Cortex of kidney (tissue), 1 donor: ENCODE measurements at places on chromosomes 2 and 18.

DNA sequence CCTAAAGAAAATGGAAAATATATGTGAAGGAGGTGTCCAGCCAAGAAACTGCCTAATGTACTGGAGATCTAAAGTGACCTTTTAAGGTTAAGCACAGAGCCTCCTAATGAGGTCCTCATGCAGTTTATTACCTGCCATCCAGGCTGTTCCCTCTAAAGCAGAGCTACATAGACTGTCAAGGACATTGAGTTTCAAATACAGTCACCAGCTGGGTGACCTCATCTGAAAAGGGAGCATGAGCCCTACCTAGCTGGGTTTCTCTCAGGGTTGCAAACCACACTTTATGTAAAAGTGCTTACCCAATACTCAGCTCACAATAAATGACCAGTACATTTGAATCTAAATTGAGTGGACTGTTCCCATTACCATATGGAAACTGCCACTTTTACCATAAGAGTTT, 65.4 kb upstream of the CTNNA2 start:
- no peak for DNase-seq

DNA sequence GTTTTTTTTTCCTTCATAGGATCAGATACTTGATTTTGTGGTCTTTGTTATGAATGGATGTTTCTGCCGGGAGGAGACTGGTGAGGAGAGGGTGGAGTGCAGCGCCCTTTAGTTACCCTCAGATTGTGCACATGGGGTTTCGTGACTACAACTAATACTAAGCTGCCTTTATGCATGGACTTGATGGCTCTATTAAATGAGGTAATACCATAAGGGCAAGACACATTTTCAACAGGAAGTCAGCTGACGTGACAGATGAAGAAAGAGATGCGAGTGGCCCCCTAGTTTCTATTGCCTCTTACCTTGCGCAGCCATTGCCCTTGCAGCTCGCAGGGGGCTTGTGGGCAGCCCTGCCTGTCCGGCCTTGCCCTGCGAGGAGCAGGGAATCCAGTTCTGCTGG, 24.4 kb downstream of the ZNF407 start:
- no peak for DNase-seq

DNA sequence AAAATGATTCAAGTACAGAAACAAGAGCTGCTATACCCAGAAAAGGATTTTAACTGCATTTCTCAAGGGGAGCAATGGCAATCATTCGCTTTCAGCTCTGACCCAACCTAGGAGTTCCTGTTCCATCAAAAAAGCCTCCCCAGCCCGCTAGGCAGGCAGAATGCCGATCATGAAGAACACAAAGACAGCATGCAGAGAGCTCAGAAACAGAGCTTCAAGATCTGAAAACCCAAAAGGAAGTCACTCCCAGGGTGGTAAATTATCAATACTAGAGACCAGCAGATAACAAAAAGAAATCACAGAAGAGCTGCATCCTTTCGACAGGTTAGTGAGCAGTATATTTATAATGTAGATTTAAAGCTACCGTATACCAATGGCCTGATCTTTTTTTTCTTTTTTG, 84.8 kb upstream of the CRIM1 start:
- DNase-seq, result no peak

- DNase-seq, result no peak
These were observed 116.7 kb downstream of the CTIF start for GRCh38 chr18:48655508-48655907.

DNA sequence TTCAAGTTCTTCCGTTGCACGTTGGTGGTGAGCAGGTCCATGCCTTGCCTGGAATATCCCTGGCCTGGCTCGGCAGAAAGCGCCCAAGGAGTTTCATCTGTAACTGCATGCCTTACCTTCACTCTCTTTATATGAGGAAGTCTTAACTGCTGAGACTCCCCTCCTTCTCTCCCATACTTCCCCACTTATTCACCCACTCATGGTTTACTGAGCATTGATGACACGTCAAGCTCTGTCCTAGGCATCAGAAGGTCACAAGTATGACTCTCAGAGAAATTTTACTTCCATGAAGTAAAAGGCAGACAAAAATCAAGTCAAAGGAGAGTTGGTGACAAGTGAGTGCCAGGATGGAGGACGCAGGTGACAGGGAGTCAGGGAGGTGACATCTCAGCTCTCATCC, 68.2 kb downstream of the TBC1D8 start:
- no peak for DNase-seq

DNA sequence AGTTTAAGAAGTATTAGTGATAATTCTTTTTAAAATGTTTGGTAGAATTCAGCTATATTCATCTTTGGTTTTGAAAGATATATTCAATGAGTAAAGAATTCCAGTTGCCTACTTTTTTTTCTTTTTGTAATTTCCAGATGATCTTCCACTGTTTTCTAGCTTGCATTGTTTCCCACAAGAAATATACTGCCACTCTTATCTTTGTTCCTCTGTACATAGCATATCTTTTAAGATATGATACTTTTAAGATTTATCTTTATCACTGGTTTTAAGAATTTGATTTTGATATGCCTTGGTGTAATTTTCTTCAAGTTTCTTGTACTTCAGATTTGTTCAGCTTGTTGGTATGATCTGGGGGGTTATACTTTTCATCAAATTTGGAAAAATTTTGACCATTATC, 374.4 kb downstream of the PLCL1 start:
- no peak for DNase-seq

- no peak for DNase-seq
These were observed 151.0 kb upstream of the GATA6 start for GRCh38 chr18:22018366-22018765.

DNA sequence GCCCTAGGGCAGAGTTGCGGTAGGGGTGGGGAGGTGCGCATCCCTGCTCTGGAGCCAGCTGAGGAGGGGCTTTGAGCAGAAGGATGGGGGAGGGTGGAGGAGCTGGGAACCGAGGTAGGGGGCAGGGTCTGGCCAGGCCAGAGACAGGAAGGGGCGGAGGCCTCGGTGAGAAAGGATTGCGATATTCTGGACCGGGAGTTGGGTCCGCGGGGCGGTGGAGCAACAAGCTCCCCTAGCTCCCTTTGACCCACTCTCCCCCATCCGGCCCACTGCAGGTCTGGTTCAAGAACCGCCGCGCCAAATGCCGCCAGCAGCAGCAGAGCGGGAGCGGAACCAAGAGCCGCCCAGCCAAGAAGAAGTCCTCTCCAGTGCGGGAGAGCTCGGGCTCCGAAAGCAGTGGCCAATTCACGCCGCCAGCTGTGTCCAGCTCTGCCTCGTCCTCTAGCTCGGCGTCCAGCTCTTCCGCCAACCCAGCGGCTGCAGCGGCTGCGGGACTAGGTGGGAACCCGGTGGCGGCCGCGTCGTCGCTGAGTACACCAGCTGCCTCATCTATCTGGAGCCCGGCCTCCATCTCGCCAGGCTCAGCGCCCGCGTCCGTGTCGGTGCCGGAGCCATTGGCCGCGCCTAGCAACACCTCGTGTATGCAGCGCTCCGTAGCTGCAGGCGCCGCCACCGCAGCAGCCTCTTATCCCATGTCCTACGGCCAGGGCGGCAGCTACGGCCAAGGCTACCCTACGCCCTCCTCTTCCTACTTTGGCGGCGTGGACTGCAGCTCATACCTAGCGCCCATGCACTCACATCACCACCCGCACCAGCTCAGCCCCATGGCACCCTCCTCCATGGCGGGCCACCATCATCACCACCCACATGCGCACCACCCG, 4.8 kb downstream of the OTX1 start:
- DNase-seq, result no peak

GRCh38 chr2:134425724-134426496, 172.0 kb downstream of the MGAT5 start:
- DNase-seq, result no peak

GRCh38 chr2:160324161-160324800, 124.2 kb upstream of the ITGB6 start:
- no peak for DNase-seq

DNA sequence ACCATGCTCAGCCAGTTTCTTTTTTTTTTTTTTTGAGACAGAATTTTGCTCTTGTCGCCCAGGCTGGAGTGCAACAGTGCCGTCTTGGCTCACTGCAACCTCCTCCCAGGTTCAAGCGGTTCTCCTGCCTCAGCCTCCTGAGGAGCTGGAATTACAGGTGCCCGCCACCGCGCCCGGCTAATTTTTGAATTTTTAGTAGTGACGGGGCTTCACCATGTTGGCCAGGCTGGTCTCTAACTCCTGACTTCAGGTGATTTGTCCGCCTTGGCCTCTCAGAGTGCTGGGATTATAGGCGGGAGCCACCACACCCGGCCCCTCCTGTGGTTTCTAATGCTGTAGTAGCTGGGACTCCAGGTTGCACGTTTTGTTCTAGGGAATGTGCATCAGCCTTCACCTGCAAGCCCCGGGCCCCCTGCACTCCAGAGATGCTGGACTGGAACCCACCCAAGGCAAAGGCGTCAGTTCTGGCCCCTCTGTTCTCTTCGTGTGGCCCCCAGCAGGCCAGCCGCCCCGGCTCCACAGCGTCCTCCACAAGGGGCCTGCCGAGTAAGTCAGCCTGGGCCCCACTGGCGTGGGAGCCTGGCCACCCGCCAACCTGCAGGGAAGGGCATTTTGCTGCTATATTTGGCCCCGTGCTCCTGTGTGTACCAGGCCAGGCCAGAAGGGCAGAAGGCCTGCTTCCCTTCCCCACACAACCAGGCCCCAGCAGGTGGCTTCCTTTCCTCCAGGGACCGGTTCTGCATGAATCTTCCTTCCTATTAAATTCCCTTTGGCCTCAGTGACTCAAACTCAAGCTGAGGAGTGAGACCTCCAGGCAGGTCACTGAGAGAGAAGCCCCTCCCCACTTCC, 25.7 kb upstream of the B3GNT7 start:
- no peak for DNase-seq

- no peak for DNase-seq
These were observed 7.7 kb downstream of the CD28 start for GRCh38 chr2:203714112-203714511.

DNA sequence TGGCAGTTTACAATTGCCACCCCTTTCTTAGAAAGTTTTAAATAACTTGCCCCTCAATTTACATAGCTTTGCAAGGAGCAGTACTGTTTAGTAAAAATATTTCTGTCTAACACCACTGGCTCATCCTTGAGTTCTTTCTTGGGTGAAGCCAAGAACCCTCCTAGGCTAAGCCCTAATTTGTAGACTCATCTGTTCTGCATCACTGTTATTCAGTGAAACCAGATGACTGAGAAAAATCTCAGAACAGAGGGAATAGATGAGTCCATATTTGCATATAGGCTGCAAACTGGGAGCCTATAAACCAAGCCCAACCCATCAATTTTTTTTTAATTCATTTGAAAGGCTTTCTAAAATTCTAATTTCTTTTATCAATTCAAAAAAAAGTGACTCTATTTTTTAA, 161.4 kb upstream of the TFPI start:
- DNase-seq, result no peak

DNA sequence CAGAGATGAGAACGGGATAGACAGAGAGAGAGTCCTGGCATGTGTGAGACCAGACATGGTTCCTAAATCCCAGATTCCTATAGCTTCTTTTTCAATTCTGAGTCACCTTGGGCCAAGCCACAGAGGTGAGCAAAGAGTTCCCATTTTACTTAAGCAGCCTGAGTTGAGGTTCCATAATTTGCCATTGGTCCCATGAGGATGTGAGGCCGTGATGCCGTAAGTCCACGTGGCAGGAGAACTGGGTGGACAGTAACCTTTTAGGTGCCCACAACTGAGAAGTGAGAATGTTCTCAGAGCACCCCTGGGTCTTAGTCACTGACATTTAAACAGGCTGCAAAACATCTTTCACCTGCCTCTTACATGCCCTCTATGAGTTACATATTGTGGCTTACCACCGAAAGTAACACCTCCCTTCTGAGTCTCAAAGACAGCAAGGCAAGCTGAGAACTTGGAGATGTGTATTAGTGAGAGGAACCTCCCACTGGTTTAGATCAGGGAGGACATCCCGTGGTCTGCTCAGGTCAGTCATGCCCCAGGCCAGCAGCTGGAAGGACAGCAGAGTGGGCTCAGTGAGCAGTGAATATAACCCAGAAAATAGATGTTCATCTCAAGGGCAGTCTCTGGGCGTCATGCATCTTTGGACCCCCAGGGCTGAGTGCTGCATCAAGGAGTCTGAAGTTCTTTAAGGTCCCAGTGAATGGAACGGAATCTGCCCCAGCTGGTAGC, 127.9 kb upstream of the LGALSL start:
- no peak for DNase-seq

GRCh38 chr18:39675368-39675767, 2109.8 kb upstream of the CELF4 start:
- DNase-seq, result no peak

DNA sequence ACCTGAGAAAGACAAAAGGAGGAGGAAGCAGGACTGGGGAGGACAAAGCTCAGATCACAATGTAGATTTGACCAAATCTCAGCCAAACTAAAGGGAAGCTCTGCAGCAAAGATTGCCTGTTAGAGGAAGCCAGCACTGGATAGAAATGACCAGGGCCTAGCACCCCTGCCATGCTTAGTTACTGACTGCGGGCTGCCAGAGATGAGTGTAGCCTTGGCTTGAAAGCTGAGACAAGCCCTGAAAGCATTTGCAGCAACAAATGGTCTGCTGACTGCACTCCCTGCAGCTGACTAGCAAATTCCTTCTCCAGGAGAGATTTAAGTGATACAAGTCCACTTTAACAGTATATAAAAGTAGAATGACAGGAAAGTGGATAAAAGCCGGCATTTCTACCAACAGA, 140.9 kb upstream of the CRIM1 start:
- DNase-seq, result no peak

GRCh38 chr18:30016179-30016578, 1026.4 kb downstream of the DSC3 start:
- no peak for DNase-seq

DNA sequence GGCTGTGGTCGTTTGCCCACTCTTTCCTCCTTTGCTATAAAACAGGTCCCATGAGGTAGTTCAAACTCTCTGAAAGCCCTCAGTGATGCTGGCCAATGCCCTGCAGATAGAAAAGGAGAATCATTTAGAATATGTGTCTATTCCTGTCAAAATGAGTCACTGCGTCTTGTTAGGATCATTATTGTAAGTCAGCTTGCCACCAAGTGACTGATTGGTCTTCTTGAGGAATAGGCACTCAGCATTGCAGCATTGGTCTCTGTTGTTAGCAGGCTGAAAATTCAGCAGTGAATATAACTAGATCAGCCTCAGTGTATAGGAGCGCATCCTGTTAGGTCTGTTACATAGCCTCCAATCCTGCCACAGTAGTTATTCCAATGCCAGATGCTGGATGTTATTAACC, 28.9 kb downstream of the PRKRA start:
- no peak for DNase-seq

GRCh38 chr2:58039170-58039611, 7.4 kb upstream of the VRK2 start:
- DNase-seq, result no peak

- no peak for DNase-seq
These were observed 145.0 kb downstream of the ZNF407 start for GRCh38 chr18:74742573-74743243.

DNA sequence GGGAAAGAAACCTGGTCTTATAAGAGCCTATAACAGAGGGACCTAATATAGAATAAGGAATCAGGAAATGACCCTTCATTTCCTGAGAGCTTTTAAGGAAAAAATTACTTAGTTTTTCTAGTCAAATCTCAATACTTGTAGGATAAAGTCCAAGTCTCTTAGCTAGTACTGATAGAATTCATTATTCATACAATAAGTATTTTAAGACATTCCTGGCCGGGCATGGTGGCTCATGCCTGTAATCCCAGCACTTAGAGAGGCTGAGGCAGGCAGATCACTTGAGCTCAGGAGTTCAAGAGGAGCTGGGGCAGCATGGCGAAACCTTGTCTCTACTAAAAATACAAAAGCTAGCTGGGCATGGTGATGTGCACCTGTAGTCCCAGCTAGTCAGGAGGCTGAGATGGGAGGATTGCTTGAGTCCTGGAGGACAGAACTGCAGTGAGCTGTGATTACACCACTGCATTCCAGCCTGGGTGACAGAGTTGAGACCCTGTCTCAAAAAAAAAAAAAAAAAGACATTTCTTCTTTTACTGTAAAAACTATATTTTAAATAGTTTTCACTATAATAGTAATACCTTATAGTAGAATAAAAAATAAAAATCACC, 3.2 kb downstream of the RAB3GAP1 start:
- no peak for DNase-seq
